ENCODE measurements at places on chromosomes 12 and 14. TPM values are rescaled to one million over a fixed set of nuclear protein-coding genes. Genes with fewer than 3 reads are reported as not detected.

Gene MDM1
- 22.2 TPM for total RNA-seq

Gene SMIM41
- not detected for total RNA-seq

Gene RASSF3
- total RNA-seq = 48.0 TPM

Gene NGB
- total RNA-seq = not detected

Gene SERPINA3
- total RNA-seq = not detected

Gene CLECL1
- total RNA-seq = 6.4 TPM

Gene AKAP3
- total RNA-seq = 2.1 TPM

Gene CACNA1C
- total RNA-seq = 0.14 TPM

Gene PPP4R4
- total RNA-seq = 1.4 TPM

Gene IFNG-AS1
- not detected for total RNA-seq

Gene MYH6
- not detected for total RNA-seq

Gene RAPGEF3
- 0.54 TPM for total RNA-seq

Gene BCL11B
- total RNA-seq = 38.9 TPM

Gene FGF23
- total RNA-seq = not detected

Gene DNM1L
- 66.1 TPM for total RNA-seq

Gene PLEKHD1
- total RNA-seq = not detected

Gene MAP3K9
- total RNA-seq = 6.2 TPM

Gene SLC10A1
- total RNA-seq = not detected

Gene C14orf180
- total RNA-seq = not detected

Gene SIX4
- total RNA-seq = 0.04 TPM

Gene PTCSC3
- total RNA-seq = not detected

Gene SDSL
- total RNA-seq = 0.36 TPM

Gene SOCS2
- total RNA-seq = 27.0 TPM

Gene MYO1A
- 1.3 TPM for total RNA-seq

Gene NUAK1
- total RNA-seq = not detected

Gene TPPP2
- not detected for total RNA-seq

Gene MAP1LC3B2
- total RNA-seq = 0.74 TPM

Gene BDKRB1
- total RNA-seq = not detected

Gene MANSC1
- 0.43 TPM for total RNA-seq

Gene KRT79
- 0.96 TPM for total RNA-seq

Gene TSHR
- not detected for total RNA-seq

Gene ERC1
- 25.5 TPM for total RNA-seq

Gene SYCP3
- total RNA-seq = 0.21 TPM

Gene RIPK3
- 5.4 TPM for total RNA-seq

Gene GALNT16
- 0.56 TPM for total RNA-seq

Gene RASSF8
- 0.18 TPM for total RNA-seq

Data from activated naive CD8-positive, alpha-beta T cell treated with anti-CD3 and anti-CD28 coated beads for 36 hours (primary cell).